ENCODE measurements at places on chromosomes 7 and 10.

GRCh38 chr10:123863721-123864482 lies 27.7 kb downstream of the CPXM2 start:
- no peak for DNase-seq

DNA sequence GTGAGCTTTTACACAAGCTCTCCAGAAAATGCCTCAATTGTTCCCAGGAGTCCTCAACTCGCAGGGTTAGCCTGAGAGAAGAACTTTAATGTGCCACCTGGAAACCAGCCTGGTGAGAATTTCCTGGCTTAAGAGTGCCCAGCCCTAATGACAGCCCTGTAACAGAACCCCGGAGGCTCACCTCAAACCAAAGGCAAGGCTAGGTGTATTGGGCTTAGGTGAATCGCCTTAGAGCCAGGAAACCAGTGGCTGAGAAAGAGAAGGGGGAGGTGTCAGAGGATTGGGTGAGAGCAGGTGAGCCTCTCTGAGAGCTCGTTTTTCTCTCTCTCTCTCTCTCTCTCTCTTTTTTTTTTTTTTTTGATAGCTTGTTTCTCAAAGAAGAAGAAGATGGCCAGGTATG lies 7.3 kb downstream of the OCM2 start:
- no peak for DNase-seq

GRCh38 chr7:2114052-2114451 lies 118.7 kb downstream of the MAD1L1 start:
- no peak for DNase-seq

DNA sequence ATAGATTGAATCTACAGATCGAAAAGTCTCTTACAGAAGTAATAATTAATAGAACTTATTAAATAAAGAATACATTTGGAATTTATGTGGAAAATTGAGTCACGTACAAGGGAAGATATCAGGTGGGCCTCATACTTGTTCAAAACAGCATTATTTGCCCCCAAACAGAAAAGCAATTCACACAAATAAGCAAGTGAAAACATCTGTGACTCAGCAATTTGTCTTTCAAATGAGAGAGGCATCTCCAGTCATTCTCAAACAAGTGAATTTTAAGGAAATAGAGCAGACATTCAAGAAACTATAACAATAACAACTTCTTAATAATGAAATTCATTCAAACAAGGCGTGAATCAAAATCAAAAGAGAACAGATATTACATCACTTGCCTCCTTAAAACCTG lies 50.1 kb downstream of the SEMA3A start:
- DNase-seq, result no peak

DNA sequence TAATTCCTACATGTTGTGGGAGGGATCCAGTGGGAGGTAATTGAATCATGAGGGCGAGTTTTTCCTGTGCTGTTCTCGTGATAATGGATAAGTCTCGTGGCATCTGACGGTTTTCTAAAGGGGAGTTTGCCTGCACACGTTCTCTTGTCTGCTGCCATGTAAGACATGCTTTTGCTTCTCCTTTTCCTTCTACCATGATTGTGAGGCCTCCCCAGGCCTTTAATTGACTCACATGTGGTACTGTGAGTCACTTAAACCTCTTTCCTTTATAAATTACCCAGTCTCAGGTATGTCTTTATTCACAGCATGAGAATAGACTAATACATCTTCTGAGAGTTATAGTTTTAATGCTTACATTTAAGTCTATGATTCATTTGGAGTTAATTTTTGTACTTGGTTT lies 22.6 kb upstream of the CPN1 start:
- DNase-seq, result no peak

GRCh38 chr10:28278842-28279241 lies 24.0 kb downstream of the MPP7 start:
- no peak for DNase-seq

DNA sequence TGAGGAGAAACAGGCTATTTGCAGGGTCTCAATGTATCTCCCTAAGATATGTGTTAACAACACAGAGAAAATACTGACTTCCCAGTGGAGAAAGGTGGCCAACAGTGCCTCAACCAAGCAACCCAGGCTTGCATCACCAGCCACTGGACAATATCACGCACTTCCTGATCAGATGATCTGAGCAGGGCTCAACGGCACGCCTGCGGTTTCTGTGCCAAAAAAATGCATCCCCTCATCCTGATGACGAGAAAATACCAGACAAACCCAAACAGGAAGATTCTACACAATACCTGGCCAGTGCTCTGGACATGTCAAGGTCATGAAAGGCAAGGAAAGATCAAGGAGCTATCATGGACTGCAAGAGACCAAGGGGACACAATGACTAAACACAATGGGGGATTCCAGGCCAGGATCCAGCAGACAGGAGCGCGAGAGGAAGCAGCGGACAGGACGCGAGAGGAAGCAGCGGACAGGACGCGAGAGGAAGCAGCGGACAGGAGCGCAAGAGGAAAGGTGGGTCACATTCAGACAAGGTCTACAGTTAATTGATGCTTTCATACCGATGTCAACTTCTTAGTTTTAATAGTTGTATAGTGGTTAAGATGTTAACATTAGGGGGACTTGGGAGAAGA lies 51.1 kb downstream of the GNA12 start:
- DNase-seq, result no peak

- DNase-seq, result no peak
These were observed 658.1 kb upstream of the MGMT start for GRCh38 chr10:128808921-128809440.

GRCh38 chr10:130720235-130720634 lies 584.0 kb downstream of the GLRX3 start:
- DNase-seq, result no peak

DNA sequence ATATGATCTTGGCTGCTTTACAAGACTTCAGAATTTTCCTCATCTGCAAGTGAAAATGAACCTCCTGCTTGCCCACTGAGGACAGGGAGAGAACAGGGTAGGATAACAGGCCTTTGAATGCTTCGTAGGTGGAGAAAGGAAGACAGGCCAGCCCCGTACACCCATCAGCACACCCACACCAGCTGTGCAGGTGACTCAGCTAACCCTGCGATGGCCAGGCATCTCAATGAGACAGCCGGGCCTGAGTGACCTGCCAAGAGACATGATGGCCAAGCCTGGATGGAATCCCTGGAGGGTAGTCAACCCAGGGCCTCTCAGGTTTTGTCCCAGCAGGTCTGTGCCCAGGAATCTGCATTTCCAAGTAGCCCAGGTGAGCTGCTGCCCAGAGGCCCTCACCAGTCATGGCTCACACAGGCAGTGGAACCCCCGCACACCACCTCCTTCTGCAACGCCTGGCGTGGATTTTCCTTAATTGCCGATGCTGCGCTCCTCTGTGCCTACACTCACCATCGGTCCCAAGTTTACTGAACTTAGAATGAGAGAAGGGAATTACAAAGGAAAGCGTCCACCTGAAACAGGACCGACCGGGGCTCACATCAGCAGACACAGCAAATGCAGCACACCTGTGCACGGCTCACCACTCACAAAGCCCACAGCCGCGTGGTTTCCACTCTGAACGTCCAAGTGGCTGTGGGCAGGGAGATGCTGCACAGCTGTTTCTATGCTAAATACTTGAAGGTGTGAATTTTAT lies 163.7 kb downstream of the DIP2C start:
- no peak for DNase-seq
